ENCODE measurements at places on chromosomes 5 and 9.

DNA sequence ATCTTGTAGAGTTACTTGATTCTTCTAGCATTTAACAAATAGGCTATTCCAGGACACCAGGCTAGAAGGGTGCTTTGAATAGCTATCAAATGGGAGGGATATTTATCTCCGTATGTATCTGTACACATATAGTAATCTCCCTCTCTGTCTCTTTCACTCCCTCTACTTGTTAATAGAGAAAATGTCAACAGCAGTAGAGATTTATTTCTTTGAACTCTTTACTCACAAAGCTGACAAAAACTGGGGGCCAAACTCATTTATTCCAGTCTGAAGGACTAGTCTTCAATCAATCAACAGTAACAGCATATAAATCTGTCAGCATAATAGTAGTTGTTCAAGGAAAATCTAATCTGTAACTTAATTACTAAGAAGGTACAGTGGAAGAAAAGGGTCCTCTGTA is 78.2 kb upstream of the FER start:
- no peak for DNase-seq

GRCh38 chr5:151674626-151675610 is 11.8 kb downstream of the SPARC start:
- no peak for DNase-seq

- DNase-seq, result no peak
Observed at GRCh38 chr5:64773533-64773932, 4.8 kb downstream of the CWC27 start.

GRCh38 chr5:57383093-57383861 is 99.3 kb downstream of the ACTBL2 start:
- DNase-seq, result peak; percentile 34

DNA sequence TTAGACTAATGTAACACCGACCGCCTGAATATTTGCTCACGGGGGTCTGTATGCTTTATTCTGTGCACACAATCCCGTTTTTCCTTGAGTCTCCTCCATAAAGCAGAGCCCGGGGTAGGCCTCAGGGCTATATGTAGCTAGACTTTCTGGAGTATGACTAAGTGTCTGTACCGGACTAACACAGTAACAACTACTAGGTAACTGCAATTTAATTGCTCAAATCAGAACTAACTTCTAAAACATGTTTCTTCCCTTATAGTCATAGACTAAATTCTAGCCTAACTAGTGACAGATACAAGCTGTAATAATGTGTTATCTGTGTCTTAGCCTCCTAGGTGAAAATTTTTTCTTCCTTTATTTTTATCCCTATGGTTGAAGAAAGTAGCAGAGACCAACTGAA is 2.1 kb downstream of the REEP5 start:
- no peak for DNase-seq

GRCh38 chr9:90909225-90909624 is 107.6 kb downstream of the SYK start:
- DNase-seq, result no peak

- DNase-seq, result no peak
Observed at GRCh38 chr9:5718296-5719032, 89.6 kb downstream of the RIC1 start.

- DNase-seq, result no peak
Observed at GRCh38 chr5:174589011-174589410, 135.4 kb upstream of the MSX2 start.

DNA sequence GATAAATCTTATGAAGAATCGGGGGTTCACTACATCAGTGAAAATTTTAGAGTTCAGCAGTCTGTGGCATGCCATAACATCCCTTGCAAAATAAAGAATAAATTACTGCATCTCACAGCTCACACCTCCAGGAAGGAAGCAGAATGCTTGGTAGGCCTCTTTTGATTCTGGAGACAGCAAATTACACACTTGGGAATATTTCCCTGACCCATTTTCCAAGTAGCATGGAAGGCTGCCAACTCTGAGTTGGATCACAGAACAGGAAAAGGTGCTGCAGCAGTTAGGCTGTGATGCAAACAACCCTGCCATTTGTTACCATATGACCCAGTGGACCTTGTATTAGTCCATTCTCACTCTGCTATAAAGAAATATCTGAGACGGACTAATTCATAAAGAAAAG is 293.5 kb downstream of the ASTN2 start:
- DNase-seq, result no peak

DNA sequence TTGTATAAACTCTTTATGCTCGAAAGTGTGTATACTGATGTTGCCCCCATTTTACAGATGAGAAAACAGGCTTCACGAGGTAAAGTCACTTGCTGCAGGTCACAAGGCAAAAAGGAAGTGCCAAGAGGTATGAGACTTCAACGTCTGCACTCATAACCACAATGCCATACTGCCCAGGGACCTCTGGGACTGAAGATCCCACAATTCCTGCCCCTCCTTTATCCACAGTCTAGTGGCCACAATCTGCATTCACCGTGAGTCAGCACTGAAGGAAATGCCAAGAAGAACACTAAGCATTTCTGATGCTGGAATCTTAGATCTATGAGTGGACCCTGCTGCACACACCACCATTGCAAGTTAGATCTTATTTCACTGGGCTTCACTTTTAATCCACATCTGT is 37.3 kb downstream of the MED27 start:
- DNase-seq, result no peak

GRCh38 chr9:68711281-68711680 is 6.2 kb downstream of the PIP5K1B start:
- DNase-seq, result no peak

GRCh38 chr5:164098531-164098930 is 593.1 kb downstream of the MAT2B start:
- DNase-seq, result no peak

- no peak for DNase-seq
Observed at GRCh38 chr9:129561594-129562281, 59.2 kb downstream of the C9orf50 start.

GRCh38 chr5:178357121-178357521 is 124.5 kb upstream of the PHYKPL start:
- DNase-seq, result no peak

GRCh38 chr5:3351581-3352442 is 243.8 kb upstream of the IRX1 start:
- no peak for DNase-seq

DNA sequence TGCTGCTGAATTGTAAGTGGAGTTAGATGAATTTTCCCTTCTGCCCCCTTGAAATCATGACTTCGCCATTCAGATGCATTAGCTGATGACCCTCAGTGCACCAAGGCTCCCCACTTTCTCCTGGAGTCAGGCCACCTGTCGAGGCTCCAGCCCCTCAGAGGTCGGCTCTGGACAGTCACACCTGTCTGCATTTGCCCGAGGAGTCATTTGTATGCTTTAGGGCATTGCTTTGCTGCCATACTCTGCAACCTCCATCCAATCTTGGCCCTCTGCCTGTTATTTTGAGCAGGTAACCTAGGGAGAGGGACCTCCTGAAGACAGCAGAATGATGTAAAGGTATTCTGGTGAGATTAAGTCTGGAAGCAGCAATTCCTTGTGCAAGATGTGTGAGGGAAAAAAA is 144.8 kb downstream of the MACROH2A1 start:
- DNase-seq, result no peak

GRCh38 chr5:56354836-56355235 is 121.7 kb upstream of the ANKRD55 start:
- no peak for DNase-seq

DNA sequence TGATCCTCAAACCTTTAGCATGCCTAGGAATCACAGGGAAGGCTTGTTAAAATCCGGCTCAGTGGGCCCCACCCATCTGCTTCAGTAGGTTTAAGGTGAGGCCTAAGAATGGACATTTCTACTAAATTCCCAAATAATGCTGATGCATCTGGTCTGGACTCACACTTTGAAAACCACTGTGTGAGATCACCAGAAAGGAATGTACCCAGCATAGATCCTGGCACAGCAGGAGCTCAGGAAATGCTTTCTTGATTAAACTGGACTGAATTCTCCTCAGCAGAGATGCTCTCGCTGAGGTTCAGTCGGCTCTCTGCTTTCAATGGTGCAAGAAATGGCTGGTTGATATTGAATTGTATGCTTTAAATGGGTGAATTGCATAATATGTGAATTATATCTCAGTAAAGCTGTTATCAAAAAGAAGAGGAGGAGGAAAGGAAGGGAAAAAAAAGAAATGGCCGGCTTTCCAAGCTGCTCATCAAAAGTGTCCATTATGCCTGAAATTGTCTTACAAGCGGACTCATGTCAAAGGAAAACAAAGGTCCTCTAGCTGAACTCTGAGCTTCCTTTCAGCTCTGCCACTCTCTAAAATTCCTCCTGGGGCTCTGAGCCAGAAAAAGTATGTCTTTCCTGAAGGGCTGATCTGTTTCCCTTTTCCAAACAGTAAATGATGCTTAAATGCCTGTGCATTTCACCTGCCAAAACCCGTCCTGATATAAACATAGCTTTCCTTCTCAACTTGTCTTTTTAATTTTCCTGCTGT is 77.6 kb upstream of the SAP30L start:
- DNase-seq, result no peak

DNA sequence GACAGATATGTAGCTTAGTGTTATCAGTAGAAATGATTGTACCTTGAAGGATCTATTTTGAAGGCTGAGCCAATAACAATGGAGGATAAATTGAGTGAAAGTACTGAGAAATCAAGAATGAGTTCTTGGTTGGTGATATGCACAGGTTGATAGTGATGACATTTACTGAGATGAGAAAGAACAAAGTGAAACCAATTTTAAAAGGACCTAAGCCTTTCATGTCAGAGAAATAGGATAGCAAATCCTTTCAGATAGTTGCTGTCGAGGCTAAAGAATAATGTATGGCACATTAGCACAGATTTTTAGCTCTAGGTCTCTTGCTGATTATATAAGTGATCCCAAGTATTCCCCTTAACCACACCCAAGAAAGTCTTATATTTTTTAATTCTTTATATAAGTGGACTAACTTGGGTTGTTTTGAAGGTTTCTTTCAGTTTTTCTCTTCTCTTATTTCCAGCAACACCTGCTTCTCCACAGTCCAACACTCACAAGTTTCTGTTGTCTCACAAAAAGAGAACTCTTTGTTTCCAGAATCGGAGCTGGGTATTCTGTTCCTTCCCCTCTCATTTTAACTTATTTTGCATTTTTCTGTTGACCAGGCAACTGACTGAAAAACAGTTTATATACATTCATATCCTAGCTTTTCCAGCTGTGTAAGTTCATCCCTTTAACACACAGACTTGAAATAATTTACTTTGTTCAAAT is 286.9 kb upstream of the ATP10B start:
- DNase-seq, result no peak

DNA sequence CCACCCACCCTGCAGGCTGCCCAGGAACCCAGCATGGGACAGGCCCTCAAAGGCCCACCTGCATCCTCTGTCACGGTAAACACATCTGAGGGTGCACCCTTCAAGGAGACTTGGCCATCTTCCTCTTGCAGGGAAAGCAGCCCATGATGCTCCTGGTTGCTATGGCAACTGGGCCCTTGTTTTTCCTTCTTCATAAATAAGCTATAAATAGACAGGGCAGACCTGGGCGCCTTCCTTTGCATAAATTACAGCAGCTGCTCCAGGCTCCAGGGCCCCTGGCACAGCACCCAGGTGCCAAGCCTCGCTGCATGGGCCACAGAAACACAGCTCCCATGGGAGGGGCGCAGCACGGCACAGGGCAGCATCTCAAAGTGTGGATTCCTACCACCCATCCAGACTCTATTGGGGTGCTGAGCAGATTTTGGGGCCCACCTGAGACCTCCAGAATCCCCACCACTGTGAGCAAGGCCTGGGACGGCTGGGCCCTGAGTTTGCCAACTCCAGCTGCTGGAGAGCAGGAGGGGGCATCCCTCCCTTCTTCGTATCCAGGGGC is 5.8 kb upstream of the PSMB7 start:
- DNase-seq, result no peak

DNA sequence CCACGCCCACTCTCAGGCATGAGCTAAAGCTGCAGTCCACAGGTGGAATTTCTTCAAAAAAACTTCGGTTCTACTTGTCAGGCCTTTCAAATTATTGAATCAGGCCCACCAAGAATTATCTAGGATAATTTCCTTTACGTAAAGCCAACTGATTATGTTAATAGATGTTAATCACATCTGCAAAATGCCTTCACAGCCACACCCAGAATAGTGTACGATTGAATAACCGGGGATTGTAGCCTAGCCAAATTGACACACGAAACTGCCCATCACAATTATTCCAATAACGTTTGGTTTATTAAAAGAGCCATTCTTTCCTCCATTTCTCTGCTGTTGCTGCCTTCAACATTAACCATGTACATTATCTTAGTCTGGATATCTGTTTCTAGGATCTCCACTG is 148.7 kb downstream of the NR3C1 start:
- no peak for DNase-seq

DNA sequence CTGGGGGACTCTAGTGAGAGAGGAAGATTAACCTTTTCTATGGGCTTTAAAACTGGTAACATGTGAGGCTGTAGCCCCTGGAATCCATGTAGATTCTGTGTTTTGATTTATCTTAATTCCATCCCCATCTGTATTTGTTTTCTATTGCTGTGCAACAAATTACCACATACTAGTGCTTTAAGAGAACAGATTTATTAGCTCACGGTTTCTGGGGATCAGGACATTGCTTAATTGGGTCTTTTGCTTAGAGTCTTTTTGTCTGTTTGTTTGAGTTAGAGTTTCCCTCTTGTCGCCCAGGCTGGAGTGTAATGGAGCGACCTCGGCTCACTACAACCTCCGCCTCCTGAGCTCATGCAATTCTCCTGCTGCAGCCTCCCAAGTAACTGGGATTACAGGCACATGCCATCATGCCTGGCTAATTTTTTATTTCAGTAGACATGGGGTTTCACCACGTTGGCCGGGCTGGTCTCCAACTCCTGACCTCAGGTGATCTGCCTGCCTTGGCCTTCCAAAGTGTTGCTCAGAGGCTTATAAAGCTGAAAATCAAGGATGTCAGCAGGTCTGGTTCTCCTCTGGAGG is 29.9 kb upstream of the GNA14 start:
- DNase-seq, result no peak

DNA sequence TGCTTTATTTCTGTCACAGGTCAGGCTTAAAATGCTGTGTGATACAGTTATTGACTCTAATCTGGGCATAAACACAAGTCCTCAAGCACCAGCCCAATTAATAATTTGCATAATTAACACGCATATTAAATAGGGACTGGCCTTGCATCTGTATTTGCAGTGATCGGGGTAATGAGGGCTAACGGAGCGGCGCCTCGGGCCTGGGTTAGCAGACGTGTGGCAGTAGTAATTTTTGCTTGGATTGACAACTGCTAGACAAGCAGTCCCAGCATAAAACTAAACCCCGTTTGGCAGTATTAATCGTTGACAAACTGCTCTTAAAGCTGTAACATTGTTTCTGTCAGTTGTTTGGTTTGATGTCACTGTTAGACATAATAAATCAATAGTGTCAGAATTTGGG is 109.2 kb downstream of the PBX3 start:
- DNase-seq, result no peak

DNA sequence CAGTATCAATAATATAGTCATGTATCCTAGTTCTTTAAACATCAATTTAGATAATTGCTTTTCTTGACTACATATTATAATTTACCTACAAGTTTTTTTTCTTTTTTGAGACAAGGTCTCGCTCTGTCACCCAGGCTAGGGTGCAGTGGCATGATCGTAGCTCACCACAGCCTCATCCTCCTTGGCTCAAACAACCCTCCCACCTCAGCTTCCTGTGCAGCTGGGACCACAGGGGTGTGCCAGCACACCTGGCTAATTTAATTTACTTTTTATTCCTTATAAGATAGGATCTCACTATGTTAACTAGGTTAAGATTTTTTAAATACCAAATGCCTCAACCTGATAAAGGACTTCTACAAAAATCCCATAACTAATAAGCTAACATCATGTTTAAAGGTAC is 21.1 kb downstream of the UIMC1 start:
- DNase-seq, result peak; percentile 47

GRCh38 chr5:162283609-162284008 is 216.0 kb downstream of the GABRG2 start:
- no peak for DNase-seq

GRCh38 chr9:3942361-3942760 is 357.5 kb downstream of the GLIS3 start:
- no peak for DNase-seq

All from CD4-positive, alpha-beta T cell treated with Interleukin-2 at 100 ng/mL for 4 hours (primary cell).